ENCODE measurements at places on chromosomes 12 and 14.

DNA sequence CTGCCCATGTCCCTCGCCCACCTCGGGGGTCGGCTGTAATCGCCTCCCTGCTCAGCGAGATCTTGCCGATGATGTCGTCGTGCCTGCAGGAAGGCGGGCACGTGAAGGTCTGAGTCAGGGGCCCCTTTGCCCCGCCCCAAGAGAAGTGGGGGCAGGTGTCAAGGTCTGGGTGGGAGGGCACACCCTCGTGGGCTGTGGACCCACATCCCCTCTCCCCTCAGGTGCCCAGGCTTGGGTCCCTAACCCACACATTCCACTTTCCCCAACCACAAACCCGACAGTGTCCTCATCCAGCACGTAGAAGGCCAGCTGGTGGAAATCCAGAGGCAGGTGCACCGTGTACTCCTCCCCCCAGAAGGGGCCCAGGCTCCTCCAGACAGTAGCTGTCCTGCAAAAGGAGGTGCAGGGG is 7.8 kb downstream of the RASAL1 start:
- no peak for DNase-seq

GRCh38 chr14:96221841-96222240 is 17.2 kb downstream of the BDKRB2 start:
- no peak for DNase-seq

DNA sequence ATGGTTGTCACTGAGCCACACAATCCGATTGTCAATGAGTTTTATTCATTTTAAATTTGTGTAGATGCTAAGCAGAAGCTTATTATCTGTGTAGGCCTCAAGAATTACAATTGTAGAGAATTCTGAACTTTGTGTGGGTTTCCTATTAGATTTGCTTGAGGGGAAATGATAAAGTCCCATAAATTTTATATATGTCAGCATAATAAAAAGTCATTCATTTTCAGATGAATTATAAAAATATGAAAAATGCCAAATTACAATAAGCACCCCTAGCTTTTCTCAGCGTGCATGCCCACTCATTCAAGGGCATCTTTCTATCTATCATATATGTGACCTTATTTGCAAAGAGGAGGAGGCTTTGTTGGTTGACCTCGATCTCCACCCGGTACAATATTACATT is 1041.1 kb upstream of the FOXG1 start:
- no peak for DNase-seq

- no peak for DNase-seq
These were observed 509.1 kb downstream of the VRK1 start for GRCh38 chr14:97306133-97306759.

DNA sequence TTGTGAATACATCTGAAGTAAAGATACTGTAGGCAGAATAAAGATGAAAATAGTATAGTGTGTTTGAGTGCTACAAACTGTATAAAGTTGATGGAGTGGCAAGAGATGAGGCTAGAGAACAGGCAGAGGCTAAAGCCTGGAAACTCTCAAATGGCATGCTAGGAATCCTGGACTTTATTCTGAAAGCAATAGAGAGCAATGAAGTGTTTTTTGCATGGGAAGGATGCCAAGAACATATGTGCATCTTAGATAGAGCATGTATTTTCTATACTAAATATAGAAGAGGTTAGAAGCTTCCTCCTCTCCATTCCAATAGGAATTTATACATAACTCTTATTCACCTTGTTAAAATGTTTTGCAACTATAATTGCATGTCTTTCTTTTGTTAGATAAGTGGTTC is 86.3 kb upstream of the TMTC2 start:
- no peak for DNase-seq

DNA sequence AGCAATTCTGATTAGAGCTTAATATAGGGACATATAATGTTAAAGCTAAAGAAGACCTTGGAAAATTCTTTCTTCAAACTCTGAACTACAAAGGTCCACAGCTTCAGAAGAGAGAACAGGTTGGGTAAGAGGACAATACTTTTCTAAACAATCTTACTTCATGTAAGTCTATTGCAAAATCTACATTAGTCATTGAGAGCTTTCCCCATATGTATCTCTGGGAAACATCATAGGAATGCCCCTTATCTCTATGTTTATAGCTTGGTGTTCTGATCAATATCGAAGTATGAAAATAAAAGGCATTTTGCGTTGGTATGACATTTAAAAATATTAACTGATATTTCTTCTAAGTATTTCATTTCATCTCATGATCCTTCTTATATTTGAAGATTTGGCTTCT is 962.6 kb downstream of the AACS start:
- DNase-seq, result no peak

GRCh38 chr12:100858656-100859055 is 64.1 kb downstream of the ANO4 start:
- DNase-seq, result no peak

DNA sequence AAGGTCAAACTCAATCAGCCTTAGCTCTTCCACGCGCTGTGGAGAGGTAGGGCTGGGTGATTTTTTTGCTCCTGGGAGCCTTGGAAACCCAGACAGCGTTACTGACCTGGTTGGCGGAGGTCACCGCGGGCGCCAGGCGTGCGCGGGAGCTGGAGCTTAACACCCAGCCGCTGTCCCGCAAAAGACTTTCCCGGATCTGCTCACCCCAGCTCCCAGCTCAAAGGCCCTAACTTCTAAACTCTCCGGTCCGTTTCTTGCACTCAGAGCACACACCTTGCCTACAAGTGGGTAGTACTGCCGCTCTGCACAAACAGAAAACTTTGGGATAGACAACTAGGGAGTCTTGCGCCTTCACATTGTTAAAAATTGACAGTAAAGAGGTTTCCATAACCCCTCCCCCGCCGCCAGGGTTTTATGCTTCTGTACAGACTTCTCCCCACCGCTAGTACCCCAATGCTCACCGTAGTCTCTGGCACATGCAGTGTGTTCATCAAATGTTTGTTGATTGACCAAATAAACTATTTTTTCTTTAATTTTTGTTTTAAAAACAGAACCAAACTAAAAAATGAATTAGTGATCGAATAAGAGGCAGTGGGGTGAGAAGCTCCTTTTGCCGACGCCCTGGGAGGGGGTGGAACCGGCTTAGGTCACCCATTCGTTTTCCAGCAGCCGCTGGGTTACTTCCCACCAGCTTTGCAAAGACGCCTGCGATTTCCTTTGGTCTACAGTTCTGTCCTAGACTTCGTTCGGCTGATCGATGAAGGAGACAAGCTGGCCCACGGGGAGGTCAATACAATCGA is 12.7 kb upstream of the TBX3 start:
- no peak for DNase-seq

DNA sequence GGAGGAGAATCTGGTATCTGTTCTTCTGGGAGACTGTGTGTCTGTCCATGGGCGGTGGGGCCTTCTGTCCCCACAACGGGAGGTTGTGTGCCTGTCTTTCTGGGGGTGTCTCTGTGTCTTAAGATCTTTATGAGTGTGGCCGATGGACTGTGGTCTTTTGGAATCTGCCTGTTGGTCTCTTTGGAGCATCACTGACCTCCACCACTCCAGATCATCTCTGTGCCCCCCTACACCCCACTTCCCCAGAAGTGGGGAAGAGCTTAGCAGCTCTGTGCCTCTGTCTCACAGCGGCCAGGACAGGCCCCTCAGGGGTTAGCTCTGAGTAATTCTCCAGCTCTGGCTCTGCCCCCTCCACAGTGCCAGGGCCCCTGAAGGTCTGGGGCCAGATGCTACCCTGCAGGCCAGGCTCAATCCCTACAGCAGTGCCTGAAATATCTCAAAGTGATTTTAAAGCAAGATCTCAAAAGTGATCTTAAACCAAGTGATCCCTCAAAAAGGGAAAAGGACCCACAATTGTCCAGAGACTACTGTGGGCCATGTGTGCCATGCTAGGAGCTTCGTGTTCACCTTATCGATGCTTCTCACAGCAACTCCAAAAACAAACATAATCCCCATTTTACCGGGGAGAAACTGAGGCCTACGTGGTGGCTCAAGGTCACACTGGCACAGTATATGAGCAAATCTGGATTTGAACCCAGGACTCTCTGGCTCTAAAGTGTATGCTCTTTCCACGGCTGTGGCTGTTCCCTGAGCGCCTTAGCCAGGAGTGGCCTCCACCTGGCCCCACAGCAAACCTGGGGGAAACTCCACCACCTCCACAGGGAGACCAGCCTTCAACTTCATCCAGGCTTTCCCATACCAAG is 26.0 kb upstream of the KRT78 start:
- peak; percentile 59 for DNase-seq

- DNase-seq, result peak; percentile 24
These were observed 7.3 kb downstream of the STXBP6 start for GRCh38 chr14:25042362-25043299.

DNA sequence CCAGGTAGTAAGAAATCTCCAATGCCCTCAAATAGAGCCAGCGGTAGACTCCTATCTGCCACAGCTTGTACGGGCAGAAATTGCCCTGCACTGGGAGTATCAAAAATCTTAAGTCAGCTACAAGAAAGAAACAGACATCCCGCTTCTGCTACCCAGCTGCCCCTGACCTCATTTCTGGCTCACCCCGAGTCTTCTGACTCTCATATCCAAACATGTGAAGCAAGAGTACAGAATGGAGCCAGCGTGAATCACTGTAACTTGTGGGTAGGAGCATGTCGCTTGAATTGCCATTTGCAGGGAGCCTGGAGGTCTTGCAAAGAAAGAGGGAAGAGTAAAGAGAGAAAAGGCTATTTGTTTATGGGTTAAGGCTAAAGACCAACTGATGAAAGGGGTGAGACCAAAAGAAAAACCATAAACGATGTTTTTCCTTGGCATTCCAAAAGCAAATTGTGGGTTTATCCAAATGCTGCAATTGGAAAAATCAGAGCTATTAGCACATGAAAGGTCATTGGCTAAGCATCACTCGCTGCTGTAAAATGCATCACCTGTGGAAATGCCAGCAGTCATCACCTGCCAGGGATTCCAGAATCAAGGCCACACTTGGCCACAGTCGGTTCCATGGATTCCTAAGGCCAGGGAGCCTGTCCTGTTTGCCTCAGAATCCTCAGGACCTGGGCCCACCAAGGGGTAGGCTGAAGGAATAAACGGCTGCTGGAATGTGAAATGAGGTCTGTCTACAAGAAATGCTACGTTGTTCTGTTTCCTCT is 86.6 kb downstream of the FOXN3 start:
- no peak for DNase-seq

DNA sequence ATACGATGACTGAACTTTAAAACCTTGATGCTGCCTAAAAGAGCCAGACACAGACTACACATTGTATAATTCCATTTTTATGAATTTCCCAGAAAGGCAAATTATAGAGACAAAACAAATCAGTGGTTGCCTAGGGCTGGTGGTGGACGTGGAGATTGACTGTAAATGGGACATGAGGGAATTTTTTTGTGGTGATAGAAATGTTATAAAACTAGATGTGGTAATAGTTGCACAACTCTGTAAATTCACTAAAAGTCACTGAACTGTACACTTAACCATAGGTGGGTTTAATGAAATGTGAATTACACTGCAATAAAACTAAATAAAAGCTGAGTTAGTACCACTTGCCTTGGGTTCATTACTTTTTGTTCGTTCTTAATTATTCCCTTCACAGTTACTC is 72.1 kb downstream of the PLEKHA5 start:
- no peak for DNase-seq

DNA sequence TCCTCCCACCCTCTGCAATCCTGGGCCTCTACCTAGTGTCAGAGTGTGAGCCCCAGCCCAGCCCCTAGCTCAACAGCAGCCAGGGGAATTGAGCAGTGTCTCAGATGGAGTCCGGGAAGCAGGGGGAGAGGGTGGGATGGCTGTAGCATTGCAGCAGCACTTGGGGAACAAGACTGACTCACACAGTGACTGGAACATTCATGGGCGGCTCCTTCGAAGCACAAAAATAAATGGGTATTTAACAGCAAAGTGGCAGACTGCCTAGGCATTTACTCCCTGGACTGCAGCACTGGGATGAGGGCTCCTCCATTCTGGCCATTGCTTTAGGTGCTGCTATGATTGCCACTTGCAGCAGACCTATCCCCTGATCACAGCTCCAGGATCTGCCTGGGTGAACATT is 46.0 kb upstream of the STK38L start:
- no peak for DNase-seq

DNA sequence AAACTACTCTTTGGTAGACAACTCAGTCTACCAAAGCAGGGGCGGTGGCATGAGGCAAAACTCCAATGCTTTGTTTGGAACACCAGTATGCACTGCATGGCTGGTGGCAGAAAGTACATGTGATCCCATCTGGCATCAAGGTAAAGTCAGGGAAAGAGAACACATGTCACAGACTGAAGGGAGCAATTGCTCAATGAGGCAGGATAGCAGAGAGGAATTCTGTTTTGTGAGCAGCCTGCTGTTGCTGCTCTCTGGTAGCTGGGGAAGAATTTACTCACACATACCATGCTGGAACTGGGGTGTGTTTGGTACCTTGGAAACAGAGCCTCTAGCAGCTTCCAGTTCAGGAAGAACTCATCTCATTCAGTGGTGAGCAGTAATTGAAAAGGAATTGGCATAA is 84.8 kb downstream of the HELB start:
- no peak for DNase-seq

All from pancreas (tissue), 10 donors.